Naive thymus-derived CD4-positive, alpha-beta T cell (primary cell): ENCODE measurements at places on chromosomes 7 and 10. TPM values are rescaled to one million over a fixed set of nuclear protein-coding genes. Genes with fewer than 3 reads are reported as not detected.

The UNCX gene
- not detected for total RNA-seq

The RBP4 gene
- total RNA-seq: not detected in 2 replicates

The CNNM1 gene
- total RNA-seq: 0.29 and 0.33 TPM in 2 replicates

The INSYN2A gene
- not detected in 2 replicates for total RNA-seq

The EGR2 gene
- 14.2 and 17.7 TPM in 2 replicates for total RNA-seq

The MYL10 gene
- not detected for total RNA-seq

The NEUROD6 gene
- not detected for total RNA-seq

The ABCB1 gene
- 12.0 TPM for total RNA-seq

The PYROXD2 gene
- total RNA-seq: 19.8 TPM

The BICC1 gene
- not detected for total RNA-seq

The PLPP4 gene
- not detected for total RNA-seq

The TTYH3 gene
- 18.1 TPM for total RNA-seq

The SH2D4B gene
- total RNA-seq: 0.27 TPM

The RET gene
- total RNA-seq: 0.43 and 0.44 TPM in 2 replicates

The FAM131B gene
- total RNA-seq: 0.41 and 0.53 TPM in 2 replicates

The KCNMA1 gene
- 0.42 TPM for total RNA-seq

The PDE6C gene
- total RNA-seq: not detected

The CPA4 gene
- not detected in 2 replicates for total RNA-seq

The GIMAP4 gene
- 406 TPM for total RNA-seq

The SSC4D gene
- total RNA-seq: not detected

The NFE2L3 gene
- 2.7 TPM for total RNA-seq

The PDLIM1 gene
- 0.61 TPM for total RNA-seq

The GRID1 gene
- total RNA-seq: not detected

The ADCK2 gene
- 18.3 TPM for total RNA-seq

The GRK5 gene
- 34.2 TPM for total RNA-seq
